ENCODE measurements at places on chromosomes 1 and 21. TPM values are rescaled to one million over a fixed set of nuclear protein-coding genes. Genes with fewer than 3 reads are reported as not detected.

DNA sequence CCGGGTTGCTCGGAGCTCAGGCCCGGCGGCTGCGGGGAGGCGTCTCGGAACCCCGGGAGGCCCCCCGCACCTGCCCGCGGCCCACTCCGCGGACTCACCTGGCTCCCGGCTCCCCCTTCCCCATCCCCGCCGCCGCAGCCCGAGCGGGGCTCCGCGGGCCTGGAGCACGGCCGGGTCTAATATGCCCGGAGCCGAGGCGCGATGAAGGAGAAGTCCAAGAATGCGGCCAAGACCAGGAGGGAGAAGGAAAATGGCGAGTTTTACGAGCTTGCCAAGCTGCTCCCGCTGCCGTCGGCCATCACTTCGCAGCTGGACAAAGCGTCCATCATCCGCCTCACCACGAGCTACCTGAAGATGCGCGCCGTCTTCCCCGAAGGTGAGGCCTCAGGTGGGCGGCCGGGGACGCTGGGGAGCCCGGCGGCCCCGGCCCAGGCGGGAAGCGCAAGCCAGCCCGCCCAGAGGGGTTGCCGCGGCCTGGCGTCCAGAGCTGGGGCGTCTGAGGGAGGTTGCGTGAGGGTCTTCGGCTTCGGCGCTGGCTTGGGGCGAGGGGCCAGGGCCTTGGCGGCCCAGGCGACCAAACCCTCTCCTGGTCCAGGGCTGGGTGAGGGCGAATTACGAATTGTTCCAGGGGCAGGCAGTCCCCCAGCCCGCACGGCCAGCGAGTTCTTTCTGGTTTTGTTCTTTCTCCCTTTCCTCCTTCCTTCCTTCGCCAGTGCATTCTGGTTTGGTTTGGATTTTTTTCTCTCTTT, 805 bp downstream of the SIM2 start:
- H3K36me3 ChIP-seq: no peaks in the 10 kb centered on the region
- H3K4me1 ChIP-seq: peaks cover 13% of the 10 kb centered on the region
- H3K27me3 ChIP-seq: no peaks in the 10 kb centered on the region
- H3K27ac ChIP-seq: peak overlapping the region; percentile 83
- DNase-seq: peak; percentile 21
- H3K4me3 ChIP-seq: peak overlapping the region; percentile 81

DNA sequence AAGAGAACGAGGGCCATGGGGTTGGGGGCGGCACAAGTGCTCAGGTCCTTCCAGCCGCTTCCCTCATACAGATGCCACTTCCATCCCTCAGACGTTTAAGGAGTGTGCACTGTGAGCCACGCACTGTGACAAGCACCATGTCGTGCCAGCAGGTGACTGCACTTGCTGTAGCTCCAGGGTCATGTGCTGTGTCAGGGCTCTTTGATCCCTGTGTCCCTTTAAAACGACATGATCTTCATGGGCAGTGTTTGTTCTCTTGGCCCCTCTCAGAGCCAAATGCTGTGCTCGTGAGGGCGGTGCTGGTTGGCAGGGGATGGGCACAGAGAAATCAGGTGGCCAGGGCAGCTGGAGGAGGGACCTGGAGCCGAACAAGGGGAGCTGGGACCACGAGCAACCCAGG, 19.9 kb downstream of the IL10RB start:
- no peaks in the 10 kb centered on the region for H3K27me3 ChIP-seq
- peak overlapping the region; percentile 96 for H3K27ac ChIP-seq
- no peak for DNase-seq

DNA sequence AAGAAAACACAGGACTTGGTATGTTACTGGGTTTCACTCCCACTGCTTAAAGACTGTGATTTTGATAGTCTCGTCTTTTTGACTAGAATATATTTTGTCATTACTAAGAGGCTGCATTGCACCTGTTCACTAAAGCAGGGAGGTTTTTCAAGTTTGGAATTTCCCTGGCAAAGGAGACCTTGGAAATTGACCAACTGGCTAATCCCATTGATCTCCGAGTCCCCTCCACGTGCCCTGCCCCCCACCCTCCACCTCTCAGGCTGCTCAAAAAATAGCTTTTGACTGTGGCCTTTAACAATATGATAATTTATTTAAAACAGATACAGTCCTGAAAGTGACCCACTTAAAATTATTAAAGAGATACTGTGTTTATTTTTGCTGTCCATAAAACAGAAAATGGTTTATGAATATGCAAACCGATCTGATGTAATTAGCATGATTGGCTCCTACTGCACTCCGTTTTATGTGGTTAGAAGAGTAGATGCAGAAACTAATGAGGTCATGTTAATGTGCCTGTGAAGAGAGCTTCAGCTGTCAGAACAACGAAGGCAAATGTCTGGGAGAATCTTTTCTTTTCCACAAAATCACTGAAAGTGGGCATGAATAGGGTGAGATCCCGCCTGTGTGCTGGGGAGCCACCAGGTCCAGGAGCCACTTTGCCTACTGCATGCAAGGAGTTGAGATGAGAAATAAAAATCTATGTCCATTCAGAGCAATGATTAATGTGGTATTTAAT, 361.5 kb downstream of the RRAGC start:
- H3K27me3 ChIP-seq: peaks cover 66% of the 10 kb centered on the region
- no peaks in the 10 kb centered on the region for H3K36me3 ChIP-seq
- H3K4me1 ChIP-seq: no peaks in the 10 kb centered on the region
- H3K27ac ChIP-seq: no peak overlapping the region

- peak within 1 kb of the TSS; percentile 65 for H3K27ac ChIP-seq
- H3K4me1 ChIP-seq: no peaks in the 10 kb centered on the region
- peak within 1 kb of the TSS; percentile 97 for H3K4me3 ChIP-seq
- H3K27me3 ChIP-seq: no peaks in the 10 kb centered on the region
- H3K36me3 ChIP-seq: no peaks in the 10 kb centered on the region
Measured at GRCh38 chr1:186828611-186829454, at the start of gene PLA2G4A. Gene PLA2G4A (plus strand): TSS chr1:186828949. CDS start chr1:186854355, 25,406 bp downstream.

GRCh38 chr1:234000557-234001041, 96.1 kb downstream of the SLC35F3 start:
- H3K4me3 ChIP-seq: no peak overlapping the region
- H3K36me3 ChIP-seq: no peaks in the 10 kb centered on the region
- no peak for DNase-seq
- H3K27me3 ChIP-seq: no peaks in the 10 kb centered on the region

- no peaks in the 10 kb centered on the region for H3K4me1 ChIP-seq
- peak; percentile 35 for DNase-seq
- peaks cover 31% of the 10 kb centered on the region for H3K27me3 ChIP-seq
- no peak overlapping the region for H3K27ac ChIP-seq
- peaks cover 5% of the 10 kb centered on the region for H3K36me3 ChIP-seq
Measured at GRCh38 chr1:117606649-117607430, 992 bp downstream of the TENT5C start.

- H3K36me3 ChIP-seq: no peaks in the 10 kb centered on the region
- H3K4me3 ChIP-seq: no peak overlapping the region
- H3K27me3 ChIP-seq: no peaks in the 10 kb centered on the region
Measured at GRCh38 chr1:245972476-245972875, 534.6 kb downstream of the SMYD3 start.

GRCh38 chr1:155859881-155860871, 809 bp downstream of the SYT11 start:
- no peak overlapping the region for H3K4me3 ChIP-seq
- H3K27me3 ChIP-seq: peaks cover 20% of the 10 kb centered on the region
- no peak overlapping the region for H3K27ac ChIP-seq
- DNase-seq: no peak
- H3K36me3 ChIP-seq: peaks cover 4% of the 10 kb centered on the region

- H3K27ac ChIP-seq: no peak overlapping the region
- no peaks in the 10 kb centered on the region for H3K4me1 ChIP-seq
- no peak overlapping the region for H3K4me3 ChIP-seq
- H3K36me3 ChIP-seq: peaks cover 22% of the 10 kb centered on the region
- no peak for DNase-seq
- H3K27me3 ChIP-seq: no peaks in the 10 kb centered on the region
Measured at GRCh38 chr1:169802888-169803287, 8.2 kb upstream of the METTL18 start.

GRCh38 chr21:45596704-45597318, 46.7 kb upstream of the PCBP3 start:
- H3K4me3 ChIP-seq: no peak overlapping the region
- no peaks in the 10 kb centered on the region for H3K4me1 ChIP-seq
- no peak overlapping the region for H3K27ac ChIP-seq
- H3K27me3 ChIP-seq: peaks cover 45% of the 10 kb centered on the region
- DNase-seq: peak; percentile 69

GRCh38 chr1:18535391-18536210, 54.9 kb downstream of the KLHDC7A start:
- no peak overlapping the region for H3K4me3 ChIP-seq
- no peaks in the 10 kb centered on the region for H3K4me1 ChIP-seq
- DNase-seq: no peak
- H3K27ac ChIP-seq: no peak overlapping the region
- no peaks in the 10 kb centered on the region for H3K36me3 ChIP-seq
- H3K27me3 ChIP-seq: peaks cover 63% of the 10 kb centered on the region

DNA sequence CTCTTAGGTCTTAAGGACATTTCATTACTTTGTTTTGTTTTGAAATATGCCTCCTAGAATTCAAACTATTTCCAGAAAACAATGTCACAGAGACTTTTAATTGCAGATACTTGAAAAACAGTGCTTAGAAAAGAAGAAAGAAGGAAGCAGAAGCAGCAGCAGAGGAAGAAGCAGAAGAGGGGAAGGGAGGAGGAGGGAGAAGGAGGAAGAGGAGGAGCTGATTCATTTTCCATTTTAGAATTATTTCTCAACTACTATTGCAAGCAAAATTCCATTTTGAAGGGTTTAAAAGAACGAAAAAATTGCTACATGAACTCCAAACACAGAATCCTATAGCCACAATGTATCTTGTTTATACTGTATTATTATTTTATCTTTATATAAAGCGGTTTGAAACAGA, 13.9 kb downstream of the RC3H1 start:
- DNase-seq: no peak
- H3K4me3 ChIP-seq: no peak overlapping the region
- peaks cover 23% of the 10 kb centered on the region for H3K4me1 ChIP-seq
- H3K36me3 ChIP-seq: peaks cover 19% of the 10 kb centered on the region
- H3K27me3 ChIP-seq: no peaks in the 10 kb centered on the region

DNA sequence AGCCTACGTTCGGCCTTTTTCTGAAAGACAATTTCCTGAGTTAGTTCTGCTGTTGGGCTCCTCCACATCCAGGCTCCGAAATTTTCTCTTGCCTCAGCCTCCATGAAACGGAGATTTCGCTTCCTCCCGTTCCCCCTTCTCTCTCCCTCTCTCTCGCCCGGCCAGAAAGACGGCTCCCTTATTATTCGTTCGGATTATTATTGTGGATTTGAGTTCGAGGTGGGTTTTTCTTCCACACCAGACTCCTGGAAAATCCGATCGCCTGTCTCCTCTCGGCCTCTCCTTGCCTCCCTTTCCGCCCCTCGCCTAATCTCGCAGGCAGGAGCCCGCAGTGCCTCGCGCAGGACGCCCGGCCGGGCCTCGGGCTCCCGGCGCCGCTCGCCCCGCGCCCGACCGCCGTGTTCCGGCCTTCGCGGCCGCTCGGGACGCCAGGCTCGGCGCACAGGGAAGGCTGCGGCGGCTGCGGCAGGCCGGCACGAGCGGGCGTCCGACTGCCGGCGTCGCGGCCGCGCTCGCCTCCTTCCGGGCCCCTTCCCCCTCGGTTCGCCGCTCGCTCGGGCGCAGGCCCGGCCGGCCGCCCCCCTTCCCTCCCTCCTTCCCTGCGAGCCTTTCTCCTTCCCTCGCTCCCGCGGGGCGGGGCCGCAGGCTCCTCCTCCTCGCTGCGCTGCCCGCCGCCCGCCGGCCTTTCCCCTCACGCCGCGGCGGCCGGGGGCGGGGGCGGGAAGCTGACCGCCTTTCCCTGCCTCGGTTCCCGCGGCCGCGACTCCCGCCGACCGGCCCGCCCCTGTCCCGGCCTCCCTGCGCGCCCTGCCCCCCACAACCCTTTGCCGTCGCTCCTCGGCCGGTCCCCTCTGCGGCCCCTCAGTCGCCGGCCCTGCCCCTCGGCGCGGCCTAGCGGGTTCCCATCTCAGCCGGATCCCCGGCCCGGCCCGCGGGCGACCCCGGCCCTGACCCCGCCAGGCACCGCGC, at the start of gene ARHGEF11:
ARHGEF11 (minus strand) TSS at position 493 of the 969 bp plus-strand sequence. CDS start 1,412 bp downstream, outside the sequence.
- peaks cover 13% of the 10 kb centered on the region for H3K27me3 ChIP-seq
- H3K27ac ChIP-seq: peak within 1 kb of the TSS; percentile 91
- DNase-seq: peak; percentile 95
- H3K4me1 ChIP-seq: peaks cover 44% of the 10 kb centered on the region
- H3K4me3 ChIP-seq: peak within 1 kb of the TSS; percentile 95

The AMY1C gene
- not detected for total RNA-seq

The ADORA1 gene
- total RNA-seq: 0.26 TPM

Measured in MCF 10A (cell line).